Activated CD4-positive, CD25-positive, alpha-beta regulatory T cell (primary cell): ENCODE measurements at places on chromosomes 2 and 18.

DNA sequence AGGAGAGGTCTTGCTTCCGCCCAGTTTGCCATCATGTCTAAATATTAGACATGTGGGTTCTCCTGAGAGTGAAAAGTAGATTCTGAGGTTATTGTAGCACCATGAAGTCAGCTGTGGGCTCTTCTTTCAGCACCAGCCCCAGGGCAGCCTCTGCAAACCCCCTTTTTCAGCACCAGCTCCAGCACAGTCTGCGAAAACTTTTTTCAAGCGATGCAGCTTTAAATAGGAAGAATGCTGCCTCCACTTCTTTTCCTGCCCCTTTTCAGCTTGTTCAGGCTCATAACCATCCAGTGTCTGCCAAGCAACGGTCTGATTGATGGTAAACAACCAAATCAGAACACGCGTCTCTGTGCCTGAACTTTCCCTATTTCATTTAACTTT lies at the start of gene COL5A2:
COL5A2 (minus strand) TSS at position 192 of the 381 bp plus-strand sequence; CDS start at position 35, 157 bp downstream.
- no peak for DNase-seq

- DNase-seq, result no peak
Measured at GRCh38 chr2:182816866-182817265, 49.6 kb downstream of the FRZB start.

- no peak for DNase-seq
Measured at GRCh38 chr18:76431437-76432273, 63.4 kb downstream of the ZNF516 start.

GRCh38 chr2:42547014-42547413 lies 21.4 kb upstream of the MTA3 start:
- no peak for DNase-seq

DNA sequence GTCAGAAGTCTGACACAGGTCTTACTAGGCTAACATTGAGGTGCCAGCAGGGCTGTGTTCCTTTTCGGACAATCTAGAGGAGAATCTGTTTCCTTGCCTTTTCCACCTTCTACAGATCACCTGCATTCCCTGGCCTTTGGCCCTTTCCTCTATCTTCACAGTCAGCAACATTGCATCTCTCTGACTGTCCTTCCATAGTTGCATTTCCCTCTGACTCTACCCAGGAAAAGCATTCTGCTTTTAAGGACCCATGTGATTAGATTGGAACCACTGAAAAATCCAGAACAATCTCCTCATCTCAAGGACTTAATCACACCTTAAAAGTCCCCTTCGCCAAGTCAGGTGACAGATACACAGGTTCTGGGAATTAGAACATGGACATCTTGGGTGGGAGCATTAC lies 181.5 kb downstream of the SLC8A1 start:
- DNase-seq, result no peak

DNA sequence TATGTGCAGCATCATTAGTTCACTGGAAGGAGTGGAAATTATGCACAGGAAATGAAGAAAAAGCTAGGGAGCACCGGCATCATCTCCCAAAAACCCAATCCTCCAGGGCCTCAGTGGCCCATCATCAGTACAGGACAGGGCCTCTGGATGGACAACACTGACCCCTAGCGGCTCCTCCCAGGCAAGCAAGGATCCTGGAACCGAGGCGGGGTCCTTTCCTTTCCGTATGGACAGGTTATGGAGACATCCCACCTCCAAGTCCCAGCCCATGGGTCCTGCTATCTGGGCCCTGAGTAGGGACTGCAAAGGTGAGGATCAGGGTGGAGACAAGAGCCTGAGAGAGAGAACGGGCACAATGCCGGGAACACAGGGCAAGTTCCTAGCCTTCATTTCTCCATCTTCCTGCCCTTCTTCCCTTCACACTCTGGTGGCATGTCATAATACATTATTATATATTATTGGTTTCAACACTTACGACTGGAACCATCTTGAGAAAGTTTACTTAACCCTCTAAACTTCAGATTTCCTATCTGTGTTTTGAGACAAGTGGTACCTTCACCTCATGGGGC lies 68.2 kb downstream of the ZNF516 start:
- no peak for DNase-seq

DNA sequence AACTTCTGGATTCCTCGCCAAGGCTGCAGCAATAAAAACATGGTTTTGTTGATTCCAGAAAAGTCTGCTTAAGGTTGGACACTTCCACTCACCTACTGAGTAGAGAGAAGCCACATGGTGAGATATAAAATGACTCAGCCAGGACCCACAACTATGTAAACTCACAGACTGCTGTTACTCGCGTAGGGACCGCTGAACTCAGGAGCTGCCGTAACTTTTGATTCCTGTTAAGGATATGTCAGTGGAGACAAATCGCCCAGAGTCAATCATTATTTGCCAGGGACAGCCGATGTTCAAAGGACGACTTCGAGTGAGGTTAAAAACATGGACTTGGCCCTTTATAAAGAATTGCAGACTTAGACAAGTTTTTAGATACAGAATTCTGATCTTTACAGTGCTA lies 25.6 kb downstream of the CYB5A start:
- no peak for DNase-seq

DNA sequence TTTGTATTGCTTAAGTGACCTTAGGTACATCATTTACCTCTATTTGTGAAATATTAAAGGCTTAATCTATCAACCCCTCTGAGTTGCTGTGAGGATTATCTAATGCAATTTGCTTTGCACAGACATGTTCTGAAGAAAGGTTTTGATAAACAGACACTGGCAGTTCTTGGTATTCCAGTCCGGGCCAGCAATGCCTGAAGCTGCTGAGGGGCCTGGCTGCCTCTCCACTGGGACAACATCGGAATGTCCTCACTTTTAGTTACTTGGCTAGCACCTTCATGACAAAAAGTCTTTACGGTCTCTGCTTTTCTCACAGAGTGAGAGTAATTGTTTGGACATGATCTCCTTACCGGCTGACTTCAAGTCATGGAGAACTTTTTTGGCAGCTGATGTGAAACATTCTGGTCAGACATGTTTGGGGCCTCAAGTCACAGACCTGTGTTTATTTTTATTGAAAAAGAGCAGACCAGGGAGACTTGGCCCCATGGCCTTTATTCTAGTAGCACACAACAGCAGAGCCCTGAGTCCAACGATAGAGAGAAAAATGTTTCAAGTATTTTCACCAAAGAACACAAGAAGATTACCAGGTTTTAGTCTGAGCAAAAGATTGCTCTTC lies 1112.3 kb upstream of the FANCL start:
- no peak for DNase-seq

DNA sequence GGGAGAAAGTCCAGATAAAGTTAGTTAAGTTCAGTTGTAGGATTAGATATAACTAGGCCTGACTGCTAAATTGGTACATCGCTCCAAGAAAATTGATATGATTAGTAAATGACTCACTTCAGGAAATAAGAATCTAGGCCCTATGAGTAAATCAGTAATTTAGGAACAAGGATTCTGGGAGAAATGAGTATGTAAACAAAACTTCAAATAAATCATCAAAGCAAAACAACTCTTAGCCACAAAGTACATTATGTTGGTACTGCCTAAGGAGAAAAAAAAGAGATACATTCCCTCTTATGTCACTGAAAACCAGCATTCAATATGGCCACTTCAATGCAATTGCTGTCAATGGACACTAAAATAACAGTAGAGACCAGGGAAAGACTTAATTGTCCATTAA lies 529.1 kb downstream of the ZNF804A start:
- DNase-seq, result no peak

GRCh38 chr18:24914171-24914525 lies 437.8 kb downstream of the ZNF521 start:
- DNase-seq, result no peak

GRCh38 chr2:188282907-188283306 lies 8.8 kb upstream of the GULP1 start:
- DNase-seq, result no peak

DNA sequence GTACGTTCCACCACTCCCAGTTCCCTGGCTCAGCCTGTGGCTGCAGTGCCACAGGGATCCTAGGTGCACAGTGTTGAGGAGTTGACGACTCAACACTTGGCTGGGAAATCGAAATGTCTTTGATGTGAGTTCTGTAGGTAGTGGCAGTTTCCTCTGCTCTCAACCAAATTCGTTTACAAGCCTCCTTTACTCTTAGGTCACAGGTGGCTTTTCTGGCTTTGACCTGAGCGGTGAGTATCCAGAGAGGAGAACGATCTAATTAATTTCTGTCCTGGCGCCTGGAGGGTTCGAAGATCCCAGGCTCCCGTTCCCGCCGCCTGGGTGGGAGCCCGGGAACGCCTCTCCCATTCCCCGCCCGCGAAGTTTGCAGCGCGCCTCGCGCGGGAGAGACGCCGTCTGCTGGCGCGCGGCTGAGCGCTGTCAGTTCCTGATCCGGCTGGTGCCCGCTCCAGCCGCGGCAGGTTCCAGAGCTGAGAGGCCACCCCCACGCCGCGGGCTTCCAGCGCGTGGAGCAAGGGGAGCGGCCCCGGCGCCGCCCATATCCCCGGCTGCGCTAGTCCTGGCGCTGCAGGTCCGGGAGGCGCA lies at the start of gene LAMA3:
LAMA3 (plus strand) TSS at position 423 of the 585 bp plus-strand sequence. CDS start 231 bp downstream, outside the sequence.
- no peak for DNase-seq

DNA sequence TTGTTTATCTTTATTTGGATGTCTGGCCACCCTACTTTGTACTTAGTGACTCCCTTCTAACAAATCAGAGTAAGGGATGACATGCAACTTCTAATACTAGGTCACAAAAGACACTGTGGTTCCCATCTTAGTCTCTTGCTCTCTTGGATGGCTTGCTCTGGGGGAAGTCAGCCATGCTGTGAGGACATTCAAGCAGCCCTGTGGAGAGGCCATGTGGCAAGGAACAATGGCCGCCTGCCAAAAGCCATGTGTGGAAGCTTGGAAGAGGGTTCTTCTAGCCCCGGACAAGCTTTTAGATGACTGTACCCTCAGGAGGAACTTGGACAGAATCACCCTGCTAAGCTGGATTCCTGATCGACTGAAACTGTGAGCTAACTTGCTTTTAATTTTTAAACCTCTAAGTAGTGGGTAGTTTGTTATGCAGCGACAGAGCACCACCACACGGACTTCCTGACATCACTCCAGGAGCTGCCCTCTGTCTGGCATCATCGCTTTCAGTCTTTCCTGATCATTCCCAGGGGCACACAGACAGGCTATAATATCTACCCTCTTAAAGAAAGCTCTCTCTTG lies 116.8 kb upstream of the ODC1 start:
- DNase-seq, result no peak

DNA sequence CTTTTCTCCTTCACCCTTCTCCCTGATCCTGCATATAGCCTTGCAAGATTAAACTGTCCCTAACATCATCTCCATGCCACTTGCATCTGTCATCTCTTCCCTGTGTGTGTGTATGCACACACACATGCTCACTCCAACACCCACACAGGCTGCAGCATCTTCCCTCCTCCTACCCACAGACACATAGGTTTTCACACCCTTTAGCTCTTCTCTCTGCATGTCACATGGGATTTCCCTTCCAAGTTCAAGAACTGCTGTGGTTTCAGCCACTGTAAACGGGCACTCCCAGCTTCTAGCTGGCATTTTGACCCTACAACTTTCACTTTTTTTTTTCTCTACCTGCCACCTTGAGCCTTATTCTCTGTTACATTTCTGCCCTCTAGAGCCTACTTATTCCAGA lies 6.4 kb downstream of the CELF4 start:
- no peak for DNase-seq

DNA sequence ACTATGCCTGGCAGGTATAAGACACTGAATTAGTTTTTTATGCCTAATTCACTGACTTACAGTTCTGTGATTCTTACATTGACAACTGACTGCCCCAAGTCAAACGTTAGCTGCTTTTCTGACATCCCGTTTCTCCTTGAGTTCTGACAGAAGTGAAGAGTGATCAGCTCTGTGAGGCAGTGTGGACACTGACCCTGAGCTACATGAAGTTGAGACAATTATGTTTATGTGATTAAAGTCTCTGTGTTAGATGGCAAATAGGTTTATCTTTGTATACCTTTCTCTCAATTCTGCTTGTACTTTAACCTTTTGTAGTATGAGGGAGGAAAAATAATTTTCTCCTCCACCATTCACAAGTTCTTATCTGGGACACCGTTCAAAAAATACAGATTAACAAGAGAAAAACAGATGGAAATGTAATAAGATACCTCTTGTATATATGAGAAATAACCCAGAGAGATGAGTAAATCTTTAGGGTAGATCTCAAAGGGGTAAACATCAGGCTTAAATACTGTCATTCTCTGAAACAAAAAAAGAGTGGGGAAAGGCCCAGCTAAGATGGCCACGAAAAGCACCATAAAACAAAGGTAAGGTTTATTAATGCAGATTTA lies 85.4 kb upstream of the B3GNT2 start:
- DNase-seq, result no peak

DNA sequence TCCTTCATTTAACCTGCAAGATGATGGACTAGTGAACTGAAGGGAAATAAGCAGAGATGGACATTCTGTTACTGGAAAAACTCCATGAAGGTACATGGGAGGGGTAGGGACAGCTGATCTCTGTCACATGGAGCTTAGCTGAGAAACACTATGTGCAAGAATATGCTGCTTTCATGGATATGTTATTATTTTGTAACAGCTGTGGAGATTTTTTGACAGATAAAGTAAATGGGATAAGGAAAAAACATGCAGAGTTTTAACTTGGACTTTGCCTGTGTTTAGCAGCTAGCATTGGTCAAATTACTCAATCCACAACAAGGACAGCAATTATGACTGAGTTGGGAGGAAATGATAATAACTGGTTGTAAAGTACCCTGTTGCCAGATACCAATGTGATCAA lies 28.7 kb upstream of the HNRNPA3 start:
- no peak for DNase-seq

DNA sequence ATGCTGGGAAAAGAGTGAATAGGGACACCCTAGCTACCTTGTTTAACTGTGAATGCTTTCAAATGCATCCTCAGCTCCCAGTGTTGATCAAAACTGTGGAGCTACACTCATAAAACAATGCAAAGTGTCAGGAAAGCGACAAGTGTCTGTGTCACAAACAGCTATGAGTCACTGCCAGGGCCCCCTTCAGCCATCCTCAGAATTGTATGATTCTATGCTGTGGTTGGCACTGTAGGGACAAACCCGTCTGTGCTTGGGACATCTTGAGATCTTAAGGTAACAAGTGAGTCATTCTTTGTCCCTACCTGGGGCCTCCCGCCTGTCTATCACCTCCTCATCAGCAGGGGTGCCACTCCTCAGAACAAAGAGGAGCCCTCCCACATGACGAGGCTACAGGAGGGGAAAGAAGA lies 42.4 kb downstream of the KLF7 start:
- no peak for DNase-seq

- no peak for DNase-seq
Measured at GRCh38 chr2:190695739-190696138, 46.9 kb downstream of the NAB1 start.

- no peak for DNase-seq
Measured at GRCh38 chr18:24157855-24158254, 19.0 kb downstream of the CABYR start.
